ENCODE measurements at places on chromosomes 3 and 15. TPM values are rescaled to one million over a fixed set of nuclear protein-coding genes. Genes with fewer than 3 reads are reported as not detected.

DNA sequence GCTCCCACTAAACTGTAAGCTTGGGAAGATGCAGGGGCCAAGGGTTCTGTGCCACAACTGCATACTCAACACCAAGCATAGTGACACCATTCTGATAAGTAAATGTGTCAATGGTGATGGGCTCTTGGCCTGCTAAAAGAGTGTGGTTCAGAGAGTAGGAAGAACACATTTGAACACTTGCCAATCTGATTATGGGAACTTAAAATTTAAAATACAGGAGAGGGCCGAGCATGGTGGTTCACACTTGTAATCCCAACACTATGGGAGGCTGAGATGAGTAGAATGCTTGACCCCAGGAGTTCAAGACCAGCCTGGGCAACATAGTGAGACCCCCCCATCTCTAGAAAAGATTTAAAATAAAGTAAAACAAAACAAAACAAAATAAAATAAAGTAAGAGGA, 34.1 kb downstream of the PTPN9 start:
- no peak for DNase-seq

DNA sequence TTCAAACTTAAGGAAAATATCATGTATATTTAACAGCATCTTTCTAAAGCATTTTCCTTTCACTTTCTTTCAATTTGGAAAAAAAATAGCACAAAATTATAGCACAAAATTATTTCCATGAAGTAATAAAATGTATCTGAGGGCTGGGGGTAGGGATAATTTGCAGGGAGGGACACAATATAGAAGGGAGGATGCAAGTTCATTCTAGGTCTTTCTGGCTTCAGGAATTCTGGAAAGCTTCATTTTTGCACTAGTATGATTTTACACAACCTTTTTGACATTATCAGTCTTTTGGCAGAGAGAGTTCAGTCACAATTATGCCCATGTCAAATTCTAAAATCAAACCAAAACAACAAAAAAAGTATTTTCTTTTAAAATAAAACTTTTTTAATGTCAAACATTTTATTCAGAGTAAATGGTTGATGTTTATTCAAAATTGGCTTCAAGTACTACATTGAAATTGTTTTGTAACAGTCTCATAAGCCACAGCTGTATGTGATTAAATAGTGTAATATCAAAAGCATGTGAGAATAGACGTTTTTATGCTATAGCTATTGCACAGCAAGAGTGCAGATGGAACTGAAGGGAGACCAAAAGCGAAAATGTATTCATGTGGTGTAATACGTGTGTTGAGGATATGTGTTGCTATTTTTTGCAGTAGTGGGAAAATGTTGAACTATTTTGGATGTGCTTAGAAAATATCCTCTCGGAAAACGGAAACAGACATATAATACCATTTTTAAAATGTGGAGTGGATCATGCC, 5.8 kb downstream of the RBMS3 start:
- DNase-seq: no peak

DNA sequence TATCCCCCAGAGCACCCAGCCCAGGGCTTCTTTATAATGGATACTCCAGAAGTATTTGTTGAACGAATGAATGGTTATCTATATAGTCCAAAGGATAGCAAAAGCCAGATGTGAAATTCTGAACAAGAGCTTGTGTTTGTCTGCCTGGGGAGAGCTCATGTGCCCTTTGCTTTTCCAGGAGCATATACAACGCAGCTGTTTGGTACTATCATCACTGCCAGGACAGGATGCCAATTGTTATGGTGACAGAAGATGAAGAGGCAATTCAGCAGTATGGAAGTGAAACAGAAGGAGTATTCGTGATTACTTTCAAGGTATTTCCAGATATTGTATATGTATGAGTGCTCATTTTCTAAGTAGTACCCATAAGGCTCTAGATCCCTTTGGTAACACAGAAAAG, 15.2 kb downstream of the DIS3L start:
- DNase-seq: no peak

DNA sequence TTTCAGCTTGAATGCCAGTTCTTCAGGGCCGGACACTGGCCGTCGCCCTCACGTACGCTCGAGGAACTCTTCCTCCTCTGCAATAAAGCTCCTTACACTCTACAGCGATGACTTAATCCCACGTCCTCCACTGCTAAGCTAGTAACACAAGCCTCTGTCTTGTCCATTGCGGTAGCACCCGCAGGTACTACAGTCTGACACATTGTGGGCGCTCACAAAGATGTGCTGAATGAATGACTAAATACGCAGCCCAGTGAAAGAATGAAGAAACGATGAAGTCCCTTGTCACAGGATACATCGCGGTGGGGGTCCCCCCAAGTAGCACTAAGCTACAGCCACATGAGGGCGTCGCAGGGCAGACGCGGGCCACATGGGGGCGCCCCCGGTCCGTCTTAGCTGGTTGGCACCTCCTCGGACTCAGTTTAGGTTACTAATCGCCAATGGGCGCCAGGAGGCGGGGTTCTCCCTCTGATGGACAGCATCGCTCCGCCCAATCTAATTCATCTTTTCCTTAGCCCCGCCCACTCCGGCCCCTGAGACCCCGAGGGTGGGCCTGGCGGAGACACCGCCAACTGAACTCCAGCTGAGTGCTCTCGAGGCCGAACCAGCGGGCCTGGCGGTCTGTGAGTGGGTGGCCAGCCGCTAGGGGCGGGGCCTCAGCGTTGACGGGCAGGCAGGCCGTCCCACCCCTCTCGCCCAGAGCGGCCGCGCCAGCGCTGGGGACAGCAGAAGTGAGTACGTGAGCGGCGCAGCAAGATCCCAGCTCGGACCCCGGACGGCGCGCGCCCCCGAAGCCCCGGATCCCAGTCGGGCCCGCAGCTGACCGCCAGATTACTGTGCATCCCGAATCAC, at the start of gene EPHB3:
Gene EPHB3, plus strand, starts transcription at position 725 of the 852 bp plus-strand sequence. CDS start 451 bp downstream, outside the sequence.
- peak; percentile 96 for DNase-seq

DNA sequence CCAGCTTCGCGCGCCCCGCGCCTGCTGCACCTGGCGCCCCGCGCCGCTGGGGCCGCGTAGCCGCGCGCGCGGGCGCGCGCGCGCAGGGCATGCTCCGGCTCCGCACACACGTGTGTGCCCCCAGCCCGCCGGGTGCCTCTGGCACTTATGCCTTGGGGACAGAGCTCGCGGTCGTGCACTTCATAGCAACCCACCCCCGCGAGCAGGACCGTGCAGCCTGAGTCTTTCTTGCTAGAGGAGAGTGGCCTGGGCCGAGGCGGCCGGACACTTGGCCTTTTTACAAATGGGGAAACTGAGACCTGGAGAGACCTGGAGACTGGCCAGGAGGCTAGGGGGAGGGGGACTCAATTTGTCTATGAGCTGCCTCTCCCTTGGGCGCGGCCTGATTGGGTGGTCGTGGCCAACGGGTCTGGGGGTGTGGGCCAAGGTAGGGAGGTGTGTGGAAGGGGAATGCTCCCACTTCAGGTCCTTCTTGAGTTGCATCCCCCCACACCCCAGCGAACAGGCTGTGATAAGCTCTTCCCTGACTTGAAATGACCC, 562 bp downstream of the NBEAL2 start:
- no peak for DNase-seq

DNA sequence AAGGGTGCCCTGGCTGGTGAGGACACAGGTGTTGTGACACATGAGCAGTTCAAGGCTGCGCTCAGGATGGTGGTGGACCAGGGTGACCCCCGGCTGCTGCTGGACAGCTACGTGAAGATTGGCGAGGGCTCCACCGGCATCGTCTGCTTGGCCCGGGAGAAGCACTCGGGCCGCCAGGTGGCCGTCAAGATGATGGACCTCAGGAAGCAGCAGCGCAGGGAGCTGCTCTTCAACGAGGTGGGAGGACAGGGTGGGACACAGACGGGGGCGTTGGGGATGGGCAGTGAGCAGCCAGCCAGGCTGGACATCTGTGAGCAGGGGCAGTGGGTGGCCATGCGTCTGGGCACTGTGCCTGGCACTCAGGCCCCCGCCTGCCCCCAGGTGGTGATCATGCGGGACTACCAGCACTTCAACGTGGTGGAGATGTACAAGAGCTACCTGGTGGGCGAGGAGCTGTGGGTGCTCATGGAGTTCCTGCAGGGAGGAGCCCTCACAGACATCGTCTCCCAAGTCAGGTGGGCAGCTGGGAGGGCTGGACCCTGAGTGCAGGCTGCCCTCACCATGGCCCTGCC, 10.3 kb downstream of the ANKRD63 start:
- no peak for DNase-seq

DNA sequence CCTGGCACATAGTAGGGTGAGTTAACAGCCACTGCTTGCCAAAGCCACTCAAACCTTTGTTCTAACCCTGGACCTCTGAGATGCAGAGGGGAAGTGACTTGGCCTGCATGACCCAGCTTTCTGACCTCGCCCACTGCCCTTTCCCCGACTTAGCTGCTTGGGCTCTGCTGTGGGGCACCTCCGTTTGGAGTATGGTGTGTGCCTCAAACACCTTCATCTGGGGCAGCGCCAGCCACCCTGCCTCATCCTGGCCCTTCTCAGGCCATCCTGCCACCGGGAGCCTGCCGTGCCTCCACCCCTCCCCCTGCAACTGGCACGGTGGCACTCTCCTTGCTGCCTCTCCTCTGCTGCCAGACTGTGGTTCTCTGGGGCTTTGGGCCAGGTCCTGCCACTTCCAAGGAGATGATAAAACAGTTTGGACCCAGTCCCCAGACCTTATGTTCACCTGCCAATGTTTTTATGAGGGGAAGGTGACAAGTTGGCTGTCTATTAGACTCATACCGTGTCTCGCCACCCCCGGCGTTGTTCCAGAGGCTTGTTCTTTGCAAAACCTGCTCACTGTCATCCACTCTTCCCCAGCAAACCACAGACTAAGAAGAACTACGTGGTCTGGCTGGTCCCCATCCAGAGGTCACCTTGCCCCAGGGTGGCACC, 32.2 kb downstream of the SLC6A6 start:
- DNase-seq: no peak

GRCh38 chr3:13932578-13933295, 52.9 kb upstream of the WNT7A start:
- peak; percentile 6 for DNase-seq

DNA sequence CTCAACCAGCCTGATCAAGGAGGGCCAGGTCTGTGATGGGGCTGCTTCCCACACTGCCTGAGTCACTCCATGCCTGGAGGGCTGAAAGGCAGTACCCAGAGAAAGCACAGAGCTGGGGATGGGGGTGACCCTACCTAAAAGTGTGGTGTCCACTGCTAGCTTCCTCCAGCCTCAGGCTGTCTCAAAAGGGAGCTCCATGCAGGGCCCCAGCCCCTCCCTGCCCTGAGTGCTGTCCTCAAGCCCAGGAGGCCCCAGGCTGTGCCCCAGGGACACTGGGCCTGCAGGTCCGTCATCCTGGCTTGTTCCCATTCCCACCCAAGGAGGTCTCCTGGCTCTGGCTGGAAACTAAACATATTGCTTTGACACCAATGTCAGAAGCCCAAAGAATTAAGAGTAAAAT, 56.8 kb downstream of the ZNF445 start:
- DNase-seq: no peak

DNA sequence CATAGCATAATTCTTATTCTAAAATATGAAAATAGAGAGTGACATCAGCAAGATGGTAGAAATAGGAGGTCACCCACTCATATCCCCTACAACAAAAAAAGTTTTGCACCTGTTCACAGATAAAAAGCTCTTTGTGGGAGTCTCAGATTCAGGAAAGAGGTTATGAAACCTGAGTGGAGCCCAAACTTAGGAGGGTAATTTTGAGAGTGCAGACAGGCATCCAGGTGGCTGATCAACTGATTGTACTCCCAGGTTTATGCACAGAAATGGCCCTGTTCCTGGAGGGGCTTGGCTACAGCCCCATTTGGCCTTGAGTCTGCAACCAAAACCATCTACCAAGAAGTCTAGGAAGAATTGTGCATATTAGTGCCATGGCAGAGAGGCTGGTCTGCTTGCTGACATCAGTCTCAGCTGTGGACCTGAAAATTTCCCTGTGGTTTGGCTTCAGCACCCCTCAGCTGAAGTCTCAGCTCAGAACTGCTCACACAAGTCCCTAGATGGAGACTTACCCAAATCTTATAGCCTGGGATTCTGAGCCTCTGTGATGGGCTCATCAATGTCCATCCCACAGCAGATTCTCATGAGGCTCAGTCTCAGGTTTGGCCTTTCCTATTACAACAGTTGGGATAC, 291.6 kb downstream of the IL20RB start:
- DNase-seq: no peak

DNA sequence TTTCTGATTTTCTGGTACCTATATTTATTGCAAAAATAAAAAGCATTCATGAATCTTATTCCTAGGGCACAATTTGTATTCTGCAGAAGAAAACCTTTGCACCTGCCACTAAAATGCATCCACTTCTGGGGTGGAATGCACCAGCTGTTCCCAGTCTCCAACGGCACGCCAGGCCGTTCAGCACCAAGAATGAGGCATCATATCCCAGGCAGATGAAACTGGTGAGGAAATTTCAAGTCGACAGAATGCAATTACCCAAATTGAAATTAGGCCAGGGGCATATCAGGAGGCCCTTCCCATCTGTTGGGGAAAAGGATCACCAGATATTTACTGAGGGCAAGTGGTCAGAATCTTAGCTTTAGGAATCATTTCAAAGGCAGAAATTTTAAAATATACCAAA, 13.6 kb upstream of the RBMS3 start:
- DNase-seq: no peak

DNA sequence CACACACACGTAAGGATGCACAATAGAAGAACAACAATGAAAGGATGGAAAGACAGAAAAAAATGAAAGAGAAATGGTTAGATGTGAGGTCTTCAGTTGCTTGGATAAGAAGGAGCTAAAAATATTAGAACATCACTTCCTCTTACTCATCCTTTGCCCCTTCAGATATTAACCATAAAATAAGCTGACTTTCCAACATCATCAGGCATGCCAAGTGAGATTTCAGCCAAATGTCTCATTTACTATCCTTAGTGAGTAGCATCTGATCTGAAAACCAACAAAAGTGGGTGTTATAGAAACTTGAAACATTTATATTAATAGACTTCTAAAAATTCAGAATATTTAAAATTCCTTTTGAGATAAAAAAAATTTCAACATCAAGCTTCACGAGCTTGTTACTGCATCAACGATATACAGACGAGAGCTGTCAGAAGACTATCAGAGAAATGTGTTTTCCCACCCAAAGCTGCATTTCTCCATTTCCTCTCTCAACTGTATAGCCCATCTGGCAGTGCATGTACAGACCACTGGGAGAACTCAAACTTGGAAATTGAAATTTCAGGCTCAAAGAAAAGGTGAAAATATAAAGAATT, 25.4 kb upstream of the LSAMP start:
- DNase-seq: no peak

- no peak for DNase-seq
These were observed 10.0 kb upstream of the SLC22A13 start for GRCh38 chr3:38255627-38256026.

- no peak for DNase-seq
These were observed 34.1 kb downstream of the ADAM10 start for GRCh38 chr15:58715266-58715917.

Gene TOP2B
- 108 TPM for polyA plus RNA-seq

Gene SAMD7
- polyA plus RNA-seq: not detected

Gene PIGX
- polyA plus RNA-seq: 16.6 TPM

Gene LRRC15
- 0.18 TPM for polyA plus RNA-seq

Gene BBX
- 42.0 TPM for polyA plus RNA-seq

Gene HDDC3
- polyA plus RNA-seq: 11.3 TPM

Gene EPHA6
- polyA plus RNA-seq: 0.11 TPM

Gene GPR156
- 1.7 TPM for polyA plus RNA-seq

Gene TNNC1
- polyA plus RNA-seq: 671 TPM

Gene MNS1
- 5.4 TPM for polyA plus RNA-seq

Gene IGSF11
- 1.7 TPM for polyA plus RNA-seq

Data from forelimb muscle (tissue), 1 donor.